ENCODE measurements at places on chromosomes 6 and 20.

DNA sequence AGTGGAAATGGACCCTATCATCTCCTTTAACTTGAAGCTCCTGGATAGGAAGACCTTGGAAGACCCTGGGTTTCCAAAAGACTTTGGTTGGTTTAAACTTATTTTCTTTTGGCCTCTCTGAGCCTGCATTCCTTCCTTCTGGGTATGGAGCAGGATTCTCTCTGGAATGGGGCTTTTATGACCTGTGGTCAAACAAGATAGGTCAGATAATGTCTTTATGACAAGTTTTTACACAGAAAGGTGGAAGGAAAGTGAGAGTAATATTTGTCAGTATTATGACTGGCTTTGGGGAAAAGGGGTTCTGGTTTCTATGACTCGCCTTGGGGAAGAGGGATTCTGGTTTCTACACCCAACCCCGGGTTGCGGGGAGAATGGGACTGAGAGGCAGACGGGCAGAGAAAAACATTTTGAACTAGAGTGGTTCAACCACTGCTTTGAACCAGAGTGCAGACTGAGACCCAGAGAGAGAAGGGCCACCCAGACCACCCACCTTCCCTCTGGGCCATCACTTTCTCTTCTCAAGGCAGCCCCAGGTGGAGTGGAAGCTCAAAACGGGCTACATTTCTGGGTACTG is 37.6 kb upstream of the KCNK5 start:
- DNase-seq: no peak

GRCh38 chr6:31110825-31111582 is 1.4 kb downstream of the C6orf15 start:
- DNase-seq: no peak

DNA sequence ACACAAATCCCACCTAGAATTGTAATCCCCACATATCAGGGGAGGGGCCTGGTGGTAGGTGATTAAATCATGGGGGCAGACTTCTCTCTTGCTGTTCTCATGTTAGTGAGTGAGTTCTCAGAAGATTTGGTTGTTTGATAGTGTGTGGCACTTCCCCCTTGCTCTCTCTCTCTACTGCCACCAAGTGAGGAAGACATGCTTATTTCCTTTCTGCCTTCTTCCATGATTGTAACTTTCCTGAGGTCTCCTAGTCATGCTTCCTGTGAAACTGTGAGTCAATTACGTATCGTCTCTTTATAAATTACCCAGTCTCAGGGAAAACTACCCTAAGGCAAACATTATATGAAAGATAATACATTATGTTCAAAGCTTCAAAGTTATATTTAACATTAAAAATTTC is 1297.5 kb upstream of the CITED2 start:
- no peak for DNase-seq

DNA sequence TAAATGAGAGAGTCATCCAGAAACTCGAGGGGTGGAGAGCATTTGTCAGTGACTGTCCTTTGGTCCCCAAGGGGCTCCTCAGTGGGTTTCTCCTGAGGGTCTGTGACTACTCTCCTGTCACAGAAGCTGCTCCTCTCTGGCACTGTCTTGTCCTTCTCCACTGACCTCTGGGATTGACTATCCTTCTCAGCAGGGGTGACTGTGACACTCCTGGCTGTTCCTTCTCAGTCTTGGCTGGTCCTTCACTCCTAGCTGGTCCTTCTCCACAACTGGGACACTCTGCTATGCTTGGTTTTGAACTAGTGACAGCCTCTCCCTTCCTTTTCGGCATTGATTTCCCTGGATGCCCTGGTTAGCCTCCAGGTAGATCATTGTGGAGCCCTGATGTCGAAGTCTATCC is 33.5 kb downstream of the DYNLT1 start:
- no peak for DNase-seq

- no peak for DNase-seq
These were observed 54.3 kb upstream of the GMPR start for GRCh38 chr6:16184129-16184528.

GRCh38 chr6:41077536-41077935 is 4.8 kb downstream of the NFYA start:
- no peak for DNase-seq

DNA sequence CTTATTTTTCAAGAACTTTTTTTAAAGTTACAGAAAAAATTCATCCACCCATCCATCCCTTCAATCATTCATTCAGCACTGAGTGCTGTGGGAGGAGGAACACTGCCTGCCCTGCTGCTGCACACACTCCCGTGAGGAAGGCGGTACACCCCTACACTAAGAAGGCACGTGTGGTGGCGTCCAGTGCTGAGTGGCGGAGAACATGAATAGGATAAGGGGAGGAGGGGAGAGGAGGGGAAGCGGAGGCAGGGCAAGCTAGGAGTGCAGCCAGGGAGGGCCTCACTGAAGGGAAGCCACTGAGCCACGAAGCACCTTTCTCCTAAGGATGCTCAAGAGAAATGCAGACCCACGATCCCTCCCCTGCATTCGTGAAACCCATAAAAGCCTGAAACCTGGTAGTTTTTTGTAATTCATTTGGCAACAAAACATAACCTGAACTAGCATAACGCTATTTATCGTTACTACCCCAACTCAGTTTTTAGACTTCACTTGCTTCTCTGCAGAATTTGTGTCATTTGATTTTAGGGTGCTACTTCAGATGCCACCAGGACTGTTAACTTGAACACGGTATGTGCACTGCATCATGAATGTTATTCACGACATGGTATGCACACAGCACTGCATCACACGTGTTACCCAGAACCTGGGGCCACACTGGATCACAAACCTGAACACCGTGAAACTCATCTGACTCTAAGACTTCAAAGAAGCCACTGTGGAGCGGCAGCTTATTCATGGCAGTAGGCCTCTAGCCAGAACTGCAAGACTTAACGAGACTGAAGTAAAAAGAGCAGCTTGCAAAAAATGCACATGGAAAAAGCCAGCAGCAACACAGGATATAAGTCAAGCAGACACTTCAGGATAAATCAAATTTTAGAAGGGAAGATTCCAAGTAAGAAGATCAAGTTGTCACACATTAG is 3.5 kb downstream of the RNASET2 start:
- no peak for DNase-seq

DNA sequence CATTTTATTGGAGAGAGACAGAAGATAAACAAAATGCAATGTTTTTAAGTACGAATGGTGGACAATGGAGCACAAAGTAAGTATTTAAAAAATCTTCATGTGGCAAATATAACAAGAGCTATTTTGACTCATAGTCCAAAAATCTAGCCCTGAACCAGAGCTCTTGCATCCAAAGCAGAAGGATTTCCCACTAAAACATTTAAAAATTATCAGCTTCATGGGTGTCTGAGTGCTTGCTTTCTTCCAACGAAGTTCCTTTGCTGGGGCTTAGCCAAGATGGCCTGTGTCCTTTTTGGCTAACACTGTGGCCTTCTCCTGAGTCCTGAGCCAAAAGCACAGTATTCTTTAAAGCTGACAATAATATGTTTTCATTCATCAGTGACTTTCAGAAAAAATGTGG is 161.7 kb downstream of the RIMS1 start:
- DNase-seq: no peak

DNA sequence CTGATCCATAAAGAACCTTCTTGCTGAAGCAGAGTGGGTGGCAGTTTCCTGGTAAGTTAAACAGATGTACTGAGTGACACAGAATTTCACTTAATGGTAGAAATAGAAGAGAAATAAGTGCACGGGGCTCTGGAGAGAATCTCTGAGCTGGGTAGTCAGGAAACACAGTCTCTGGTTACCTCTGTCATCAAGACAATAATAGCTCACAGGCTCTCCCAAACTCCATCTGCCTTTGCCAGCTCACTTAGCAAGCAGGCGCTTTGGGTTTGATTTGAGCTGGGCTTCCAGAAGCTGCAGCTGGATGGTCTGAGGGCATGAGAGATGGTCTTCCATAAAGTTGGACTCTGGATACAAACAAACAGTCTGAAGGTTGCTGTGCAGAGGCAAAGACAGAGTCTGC is 39.6 kb upstream of the PRSS35 start:
- DNase-seq: no peak

DNA sequence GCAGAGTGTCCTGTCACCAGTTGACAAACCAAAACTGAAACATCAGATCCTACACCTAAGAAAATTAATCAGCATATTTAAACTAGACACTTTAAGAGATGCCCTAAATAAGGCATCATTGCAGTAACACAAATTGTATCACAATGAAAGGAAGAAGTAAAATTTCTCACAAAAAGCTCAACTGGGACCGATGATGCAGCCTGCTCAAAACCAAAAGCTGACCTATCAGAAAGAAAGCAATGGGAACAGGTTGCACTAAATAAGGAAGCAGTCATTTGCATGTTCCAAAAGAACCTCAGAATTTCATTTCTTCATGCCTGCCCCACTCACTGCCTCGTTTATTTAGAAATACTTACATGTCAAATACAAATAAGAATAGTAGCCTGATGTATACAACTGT is 12.1 kb downstream of the HIVEP2 start:
- no peak for DNase-seq

DNA sequence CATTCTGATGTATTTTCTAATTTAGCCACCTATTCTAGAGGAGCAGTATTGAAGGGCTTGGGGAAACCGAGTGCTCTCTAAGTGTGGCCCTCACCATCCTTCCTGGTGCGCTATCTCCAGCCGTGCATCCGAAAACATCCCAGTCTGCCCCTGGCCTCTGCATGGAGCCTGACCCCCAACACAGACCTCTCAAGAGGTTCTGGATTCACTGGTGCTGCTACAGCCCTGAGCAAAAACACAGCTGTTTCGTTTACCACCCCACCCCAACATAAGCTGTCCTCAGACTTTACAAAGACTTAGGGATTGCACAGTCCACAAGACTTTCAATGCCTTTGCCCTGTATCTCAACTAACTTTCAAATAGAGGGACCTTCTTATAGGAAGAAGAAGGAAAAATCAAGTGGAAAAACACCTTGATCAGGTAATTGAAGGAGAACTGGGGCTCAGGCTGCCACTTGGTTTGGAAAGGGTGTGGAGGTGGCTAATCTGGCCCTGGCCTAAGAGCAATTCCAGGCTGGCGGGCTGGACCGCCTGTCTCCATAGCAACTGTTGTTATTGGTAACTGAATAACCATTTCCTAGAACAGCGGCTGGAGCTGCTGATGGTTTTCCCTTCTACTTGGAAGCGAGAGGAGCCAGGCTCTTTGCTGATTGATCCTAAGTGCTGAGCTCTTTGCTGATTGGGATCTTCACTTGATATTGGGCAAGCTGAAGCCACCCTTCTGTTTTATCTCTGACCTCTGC is 90.2 kb upstream of the TOX2 start:
- no peak for DNase-seq

GRCh38 chr20:40562031-40562430 is 127.0 kb downstream of the MAFB start:
- no peak for DNase-seq

- DNase-seq: no peak
These were observed 51.0 kb upstream of the FBXO30 start for GRCh38 chr6:145865595-145865994.

DNA sequence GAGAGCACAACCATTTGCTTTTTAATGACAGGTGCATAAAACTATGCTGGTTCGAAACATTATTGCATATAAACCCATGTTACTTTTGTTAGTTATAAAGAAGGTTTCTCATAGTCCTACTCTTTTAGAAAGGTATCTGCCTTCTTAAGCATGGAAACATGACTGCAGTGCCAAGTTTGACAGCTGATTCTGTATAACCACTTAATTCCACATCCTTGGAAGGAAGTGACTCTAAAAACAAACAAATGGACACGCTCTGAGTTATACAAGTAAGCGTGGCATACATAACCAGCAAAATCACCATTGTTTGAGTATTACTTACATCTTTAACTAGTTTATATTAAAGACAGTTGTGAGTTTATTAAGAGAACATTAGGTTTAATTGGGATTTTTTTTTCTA is 125.0 kb upstream of the HDGFL1 start:
- DNase-seq: no peak

- DNase-seq: no peak
These were observed 73.9 kb upstream of the C6orf118 start for GRCh38 chr6:165383323-165383722.

GRCh38 chr20:13238001-13238653 is 17.1 kb downstream of the ISM1 start:
- DNase-seq: no peak

GRCh38 chr6:39924283-39924682 is 10.0 kb downstream of the MOCS1 start:
- no peak for DNase-seq

DNA sequence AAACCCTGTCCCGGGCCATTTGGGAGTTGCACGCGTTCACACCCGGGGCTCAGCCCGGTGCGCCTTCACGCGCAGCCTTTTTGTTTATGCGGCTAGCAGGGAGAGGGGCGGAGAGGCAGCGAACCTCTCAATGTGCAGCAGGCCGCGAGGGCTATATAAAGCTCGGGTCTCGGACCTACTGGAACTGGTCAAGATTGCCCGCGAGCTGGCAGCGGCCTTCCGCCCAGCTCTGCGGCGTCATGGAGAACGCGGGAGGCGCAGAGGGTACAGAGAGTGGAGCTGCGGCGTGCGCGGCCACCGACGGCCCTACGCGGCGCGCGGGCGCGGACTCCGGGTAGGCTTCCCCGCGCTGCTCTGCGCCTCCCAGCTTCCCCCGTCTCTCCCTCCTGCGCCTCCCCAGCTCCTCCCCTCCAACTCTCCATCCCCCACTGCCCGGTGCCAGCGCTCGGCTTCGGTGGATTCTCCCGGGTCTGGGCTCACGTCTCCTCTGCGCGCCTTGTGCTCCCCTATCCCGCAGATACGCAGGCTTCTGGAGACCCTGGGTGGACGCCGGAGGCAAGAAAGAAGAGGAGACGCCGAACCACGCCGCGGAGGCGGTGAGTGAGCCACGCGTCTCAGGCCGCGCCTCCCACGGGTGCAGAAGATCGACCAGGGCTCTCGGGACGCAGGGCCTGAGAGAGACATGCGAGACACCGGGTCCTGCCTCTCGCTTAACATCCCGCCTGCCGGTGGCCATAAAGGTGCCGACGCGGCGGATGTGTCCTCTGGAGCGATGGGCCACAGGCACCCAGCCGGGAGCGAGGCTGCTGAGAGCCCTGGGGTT is at the start of gene RIPPLY2:
Gene RIPPLY2 (plus strand): TSS at position 183 of the 823 bp plus-strand sequence. CDS start 57 bp downstream, at position 240.
- no peak for DNase-seq

- no peak for DNase-seq
These were observed 62.7 kb downstream of the THBS2 start for GRCh38 chr6:169190970-169191369.

GRCh38 chr6:63600136-63600535 is 27.9 kb downstream of the LOC128125822 start:
- no peak for DNase-seq

GRCh38 chr20:815226-815625 is 18.3 kb upstream of the FAM110A start:
- no peak for DNase-seq

- DNase-seq: no peak
These were observed 5.0 kb upstream of the ITPR3 start for GRCh38 chr6:33616113-33616512.

- no peak for DNase-seq
These were observed 371.9 kb upstream of the ID4 start for GRCh38 chr6:19465256-19465655.
